ENCODE measurements at places on chromosomes 4 and X. TPM values are rescaled to one million over a fixed set of nuclear protein-coding genes. Genes with fewer than 3 reads are reported as not detected.

DNA sequence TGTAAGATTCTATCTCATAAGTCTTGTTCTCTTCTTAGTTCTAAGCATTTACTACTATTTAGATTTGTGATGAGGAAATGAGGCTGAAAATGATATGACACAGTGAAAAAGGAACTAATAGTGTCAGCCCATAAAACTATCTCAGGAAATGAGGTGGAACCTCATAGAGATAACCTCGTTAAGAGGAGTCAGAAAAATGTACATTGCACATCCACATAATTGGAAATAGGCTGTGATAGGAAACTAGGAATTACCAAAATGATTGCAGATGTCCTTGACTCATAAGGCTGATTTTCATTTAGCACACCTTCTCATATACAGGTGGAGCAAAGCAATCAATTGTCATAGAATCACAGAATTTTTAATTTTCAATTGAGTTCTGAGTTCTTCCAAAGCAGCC, 26.8 kb downstream of the ANXA10 start:
- no peak for DNase-seq

- DNase-seq = no peak
These were observed 83.9 kb upstream of the ARHGAP24 start for GRCh38 chr4:85391071-85391470.

DNA sequence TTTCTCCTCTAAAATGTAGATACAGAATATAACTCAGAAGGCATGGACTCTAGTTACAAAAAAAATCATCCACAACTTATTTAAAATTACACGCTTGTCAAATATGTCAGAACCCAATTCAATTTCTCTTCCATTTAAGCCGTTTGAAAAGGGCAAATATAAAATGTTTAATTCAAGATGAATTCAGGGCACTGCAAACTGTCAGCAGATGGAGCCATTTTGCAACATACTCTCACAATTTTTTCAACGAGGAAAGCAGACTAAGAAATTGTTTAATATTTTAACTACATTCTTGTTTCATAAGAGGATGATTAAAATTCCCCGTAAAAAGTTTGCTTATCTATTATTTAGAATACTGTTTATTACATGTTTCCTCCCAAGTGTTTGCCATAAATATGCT, 321.3 kb upstream of the CPXCR1 start:
- no peak for DNase-seq

DNA sequence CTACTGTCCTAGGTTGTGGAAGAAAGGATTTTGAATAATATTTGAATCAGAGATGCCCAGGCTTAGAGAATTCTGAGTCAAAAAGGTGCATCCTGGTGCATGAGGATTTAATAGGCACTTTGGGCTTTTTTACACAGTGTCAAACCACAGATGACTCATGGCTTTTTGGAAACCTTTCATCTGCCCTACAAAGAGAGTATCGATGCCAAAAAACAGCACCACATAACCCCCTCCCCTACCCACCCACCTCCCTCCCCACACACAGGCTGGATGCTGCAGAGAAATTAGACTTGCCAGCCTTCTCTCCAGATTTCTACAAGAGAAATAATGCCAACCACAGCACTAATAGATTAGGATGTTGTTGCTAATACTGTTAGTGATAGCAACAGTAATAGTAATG, 779.3 kb downstream of the NLGN4X start:
- DNase-seq = no peak

- DNase-seq = no peak
These were observed 379.1 kb downstream of the RAPGEF2 start for GRCh38 chr4:159481936-159482335.

GRCh38 chr4:155837203-155837796, 28.8 kb downstream of the ASIC5 start:
- DNase-seq = no peak

- no peak for DNase-seq
These were observed 99.6 kb downstream of the DHRSX start for GRCh38 chrX:2401201-2401589.

DNA sequence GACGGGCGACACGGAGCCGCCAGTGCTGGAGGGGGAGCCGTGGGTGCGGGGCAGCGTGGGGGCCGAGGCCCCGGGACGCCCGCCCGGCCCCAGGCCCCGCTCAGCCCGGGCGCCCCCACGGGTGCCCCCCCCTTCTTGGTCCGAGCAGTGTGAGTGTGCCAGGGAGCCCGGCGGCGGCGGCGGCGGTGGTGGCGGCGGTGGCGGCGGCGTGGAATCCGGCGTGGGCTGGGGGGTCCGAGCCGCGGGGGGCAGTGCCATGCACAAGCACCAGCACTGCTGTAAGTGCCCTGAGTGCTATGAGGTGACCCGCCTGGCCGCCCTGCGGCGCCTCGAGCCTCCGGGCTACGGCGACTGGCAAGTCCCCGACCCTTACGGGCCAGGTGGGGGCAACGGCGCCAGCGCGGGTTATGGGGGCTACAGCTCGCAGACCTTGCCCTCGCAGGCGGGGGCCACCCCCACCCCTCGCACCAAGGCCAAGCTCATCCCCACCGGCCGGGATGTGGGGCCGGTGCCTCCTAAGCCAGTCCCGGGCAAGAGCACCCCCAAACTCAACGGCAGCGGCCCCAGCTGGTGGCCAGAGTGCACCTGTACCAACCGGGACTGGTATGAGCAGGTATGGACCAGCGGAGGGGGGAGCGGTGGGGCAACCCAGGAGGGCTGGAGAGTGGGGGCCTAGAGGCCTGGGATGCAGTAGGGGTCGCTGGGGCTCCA, 466 bp downstream of the DLG3 start:
- no peak for DNase-seq

GRCh38 chr4:138405934-138406567, 163.9 kb upstream of the SLC7A11 start:
- no peak for DNase-seq

GRCh38 chr4:121783210-121783609, 17.9 kb upstream of the EXOSC9 start:
- DNase-seq = no peak

DNA sequence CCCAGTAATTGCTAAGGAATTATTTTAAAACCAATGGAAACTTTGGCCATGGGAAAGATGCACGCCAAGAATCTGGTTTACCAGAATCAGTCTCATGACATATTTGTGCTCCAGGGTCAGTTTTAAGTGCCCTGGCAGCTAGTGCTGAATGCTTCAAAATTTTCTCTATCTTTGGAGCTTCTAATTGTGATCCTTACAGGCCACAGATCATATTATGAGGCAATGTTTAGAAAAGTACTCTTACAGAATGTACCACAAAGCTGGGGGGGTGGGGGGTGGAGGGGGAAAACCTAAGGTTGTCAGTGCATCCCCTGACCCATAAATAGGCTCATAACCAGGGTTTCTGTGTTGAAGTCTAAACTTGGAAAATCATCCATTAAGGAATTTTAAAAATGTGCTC, 514.5 kb downstream of the INPP4B start:
- DNase-seq = no peak

DNA sequence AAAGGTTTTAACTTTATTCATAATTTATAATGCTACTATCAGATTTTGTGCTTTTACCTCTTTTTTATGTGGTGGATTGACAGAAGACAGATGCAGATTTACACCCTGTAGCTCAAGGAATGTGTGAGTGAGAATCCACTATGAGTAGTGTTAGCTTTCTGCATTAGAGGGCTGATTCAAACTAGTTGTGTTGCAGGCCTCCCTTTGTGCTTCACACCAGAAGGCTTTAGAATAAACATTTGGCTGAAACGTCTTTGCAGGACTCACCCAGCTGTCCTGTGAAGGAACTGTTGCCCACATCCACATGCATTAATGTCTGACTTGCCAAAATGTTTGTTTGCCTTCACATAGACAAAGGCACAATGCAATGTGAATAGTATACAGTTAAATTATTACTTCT, 127.0 kb downstream of the PCDH7 start:
- no peak for DNase-seq

DNA sequence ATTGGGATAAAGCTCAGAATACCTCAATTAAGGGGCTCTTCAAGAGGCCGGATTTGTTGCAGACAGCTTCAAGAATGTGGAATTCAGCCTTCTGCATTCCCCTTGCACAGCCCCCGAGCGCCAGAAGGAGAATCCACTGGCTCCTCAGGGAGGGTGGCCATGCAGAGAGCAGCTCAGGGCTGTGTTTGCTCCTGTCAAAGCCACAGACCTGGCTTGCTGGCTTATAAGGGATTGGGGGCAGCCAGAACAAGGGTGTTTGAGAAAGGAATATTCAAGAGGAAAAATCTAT, 36.8 kb downstream of the ING2 start:
- no peak for DNase-seq

GRCh38 chr4:153748378-153748777, 11.4 kb downstream of the RNF175 start:
- no peak for DNase-seq

- DNase-seq = no peak
These were observed 15.1 kb downstream of the XG start for GRCh38 chrX:2766906-2767305.

DNA sequence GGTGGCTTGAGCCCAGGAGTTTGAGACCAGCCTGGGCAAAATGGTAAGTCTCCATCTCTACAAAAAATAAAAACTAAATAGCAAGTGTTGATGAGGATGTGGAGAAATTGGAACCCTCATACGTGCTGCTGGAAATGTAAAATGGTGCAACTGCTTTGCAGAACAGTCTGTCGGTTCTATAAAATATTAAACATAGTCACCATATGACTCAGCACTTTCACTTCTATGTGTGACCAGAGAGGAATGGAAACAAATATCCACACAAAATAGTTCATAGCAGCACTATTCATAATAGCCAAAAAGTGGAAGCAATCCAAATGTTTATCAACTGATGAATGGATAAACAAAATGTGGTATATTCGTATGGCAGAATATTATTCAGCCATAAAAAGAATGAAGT, 60.8 kb upstream of the FMR1 start:
- no peak for DNase-seq

DNA sequence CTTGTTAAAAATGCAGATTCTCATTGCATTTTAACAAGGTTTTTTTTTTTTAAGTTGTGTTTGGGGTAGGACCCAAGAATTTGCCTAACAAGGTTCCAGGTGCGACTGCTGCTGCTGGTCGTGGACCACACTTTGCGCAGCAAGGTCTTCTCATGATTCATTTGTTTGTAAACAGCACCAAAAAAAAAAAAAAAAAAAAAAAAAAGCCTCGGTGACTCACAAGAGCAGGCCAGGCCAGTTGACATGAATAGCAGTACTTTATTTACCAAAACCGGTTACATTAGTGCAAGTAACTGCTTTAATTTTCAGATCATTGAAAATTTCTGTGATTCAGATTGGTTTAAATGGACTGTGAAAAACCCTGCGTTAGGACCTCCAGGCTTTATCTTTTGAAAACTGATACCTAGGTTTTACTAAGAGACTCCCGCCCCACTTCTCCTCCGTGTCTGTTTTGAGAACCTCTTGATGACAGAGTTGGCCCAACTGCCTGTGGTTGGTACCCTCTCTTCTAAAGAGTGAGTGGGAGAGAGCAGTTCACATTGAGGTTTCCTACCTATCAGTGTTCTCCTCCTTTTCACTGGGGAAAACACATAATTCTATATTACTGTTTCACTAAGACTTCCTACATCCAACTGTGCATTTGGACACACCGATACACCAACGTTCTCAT, 86.2 kb downstream of the PHEX start:
- no peak for DNase-seq

DNA sequence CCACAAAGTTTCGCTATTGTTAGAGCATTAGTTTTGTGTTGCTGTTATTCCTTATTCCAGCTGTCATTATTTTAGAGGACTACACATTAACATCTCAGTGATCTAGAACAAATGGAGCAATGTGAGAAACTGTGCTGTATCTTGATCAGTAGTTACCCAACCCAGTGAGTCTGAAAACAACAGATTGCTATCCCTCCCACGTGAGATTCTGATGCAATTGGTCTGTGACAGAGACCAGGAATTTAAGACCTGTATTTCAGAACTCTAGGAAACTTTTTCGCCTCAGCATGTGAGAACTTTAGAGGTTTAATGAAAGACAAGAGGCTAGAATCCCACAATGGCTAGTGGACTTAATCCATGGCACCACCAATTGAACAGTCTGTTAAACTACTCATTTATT, 35.7 kb upstream of the CDS1 start:
- DNase-seq = no peak

GRCh38 chr4:113016377-113016776, 33.1 kb upstream of the ANK2 start:
- DNase-seq = no peak

DNA sequence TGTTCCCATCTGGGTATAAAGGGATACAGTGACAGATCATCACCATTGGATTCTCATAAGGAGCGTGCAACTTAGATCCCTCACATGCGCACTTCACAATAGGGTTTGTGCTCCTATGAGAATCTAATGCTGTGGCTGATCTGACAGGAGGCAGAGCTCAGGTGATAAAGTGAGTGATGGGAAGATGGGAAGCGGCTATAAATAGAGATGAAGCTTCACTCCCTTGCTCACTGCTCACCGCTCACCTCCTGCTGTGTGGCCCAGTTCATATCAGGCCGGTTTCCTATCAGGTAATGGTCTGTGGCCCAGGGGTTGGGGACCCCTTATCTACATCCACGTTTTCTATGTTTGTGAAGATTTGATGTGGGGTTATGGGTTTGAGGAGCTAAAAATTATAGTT, 43.7 kb downstream of the FAT4 start:
- no peak for DNase-seq

DNA sequence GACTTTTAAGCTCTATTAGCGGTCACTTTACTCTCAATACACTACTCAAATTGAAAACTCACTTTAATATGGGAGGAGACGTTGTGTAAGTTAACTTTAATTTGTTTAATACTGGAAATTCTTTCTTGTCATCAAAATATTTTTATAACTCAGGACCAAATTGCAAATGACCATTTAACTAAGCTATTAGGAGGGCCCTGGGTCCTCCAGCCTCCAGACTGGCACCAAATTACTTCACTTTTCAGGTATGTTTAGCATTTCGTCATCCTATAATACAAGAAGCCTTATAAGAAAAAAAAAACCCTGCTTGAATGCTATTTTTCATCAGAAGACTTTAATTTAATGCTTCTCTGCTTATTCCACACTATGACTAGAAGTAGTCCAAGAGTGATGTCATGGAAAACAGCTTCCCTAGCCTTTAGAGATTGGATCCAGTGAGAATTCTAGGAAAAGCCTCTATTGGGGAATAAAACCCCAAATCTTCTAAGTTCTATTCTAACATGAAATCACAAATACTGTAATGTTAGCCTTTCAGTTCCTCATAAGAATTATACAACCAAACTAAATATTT, 6.6 kb downstream of the KLHL15 start:
- no peak for DNase-seq

The FMR1NB gene
- total RNA-seq = not detected

The ARHGAP6 gene
- total RNA-seq = 4.1 TPM

The HSD17B13 gene
- not detected for total RNA-seq

The EVC2 gene
- total RNA-seq = 7.4 TPM

The LETM1 gene
- total RNA-seq = 37.1 TPM

The TCEAL7 gene
- 23.7 TPM for total RNA-seq

The PNMA6F gene
- not detected for total RNA-seq

Data from endothelial cell (in vitro differentiated cells).